ENCODE measurements at places on chromosomes 11 and 22.

- DNase-seq, result peak; percentile 74
These were observed 6.7 kb upstream of the AP1B1 start for GRCh38 chr22:29394931-29395581.

DNA sequence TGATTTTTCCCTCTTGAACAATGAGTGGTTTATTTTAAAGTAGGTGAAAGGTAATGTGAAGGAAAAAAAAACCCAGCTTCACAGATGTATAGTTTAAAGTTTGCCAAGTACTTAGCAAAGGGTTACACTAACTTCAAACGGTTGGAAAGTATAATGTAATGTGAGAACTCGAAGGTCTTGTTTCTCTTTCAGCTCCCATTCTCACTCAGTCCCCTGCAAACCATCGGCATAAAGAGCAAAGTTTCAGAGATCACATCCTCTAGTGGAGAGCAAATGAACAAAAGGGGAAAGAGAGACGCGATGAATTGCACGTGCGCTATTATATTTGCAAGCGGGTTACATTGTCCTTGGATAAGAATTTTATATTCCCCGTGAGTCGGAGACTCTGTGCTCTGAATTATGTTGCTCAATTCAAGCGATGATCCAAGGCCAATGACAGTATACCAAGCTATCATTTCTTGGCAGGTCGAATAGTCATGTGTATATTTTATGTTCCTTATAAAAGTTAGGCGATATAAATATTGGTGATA is 37.6 kb upstream of the BIRC3 start:
- DNase-seq, result no peak

GRCh38 chr11:128841461-128842072 is 25.5 kb downstream of the KCNJ1 start:
- peak; percentile 20 for DNase-seq

DNA sequence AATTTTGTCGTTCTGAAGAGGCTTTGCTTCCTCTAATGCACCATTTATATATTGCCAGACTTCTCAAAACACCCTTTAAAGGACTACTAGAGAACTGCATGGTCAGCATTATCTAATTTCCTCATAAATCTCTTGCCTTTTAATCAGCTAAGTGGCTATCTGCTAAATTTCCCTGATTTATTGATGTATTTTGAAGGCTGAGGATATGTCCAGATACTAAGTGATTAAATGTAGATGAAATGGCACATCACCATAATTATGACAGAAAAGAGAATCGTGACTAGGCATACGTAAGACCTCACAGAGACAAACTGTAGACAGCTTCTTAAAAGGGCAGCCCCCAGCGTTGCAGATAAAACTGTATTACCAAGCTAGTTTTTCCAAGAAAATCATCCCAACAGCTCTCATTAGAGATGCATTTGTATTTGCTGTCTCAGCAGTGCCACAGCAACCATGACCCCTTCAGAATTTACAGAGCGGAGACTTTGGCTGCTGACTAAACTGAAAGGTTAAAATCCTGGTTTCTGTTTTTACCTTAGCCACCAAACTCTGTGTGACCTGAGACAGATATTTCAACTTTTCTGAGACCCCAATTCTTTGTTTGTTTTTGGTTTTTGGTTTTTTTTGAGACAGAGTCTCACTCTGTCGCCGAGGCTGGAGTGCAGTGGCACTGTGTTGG is 67.1 kb upstream of the SLN start:
- DNase-seq, result no peak

GRCh38 chr22:29479417-29480261 is at the start of gene NEFH:
Gene NEFH (plus strand): TSS chr22:29480218. CDS start chr22:29480263, 45 bp downstream.
- no peak for DNase-seq

DNA sequence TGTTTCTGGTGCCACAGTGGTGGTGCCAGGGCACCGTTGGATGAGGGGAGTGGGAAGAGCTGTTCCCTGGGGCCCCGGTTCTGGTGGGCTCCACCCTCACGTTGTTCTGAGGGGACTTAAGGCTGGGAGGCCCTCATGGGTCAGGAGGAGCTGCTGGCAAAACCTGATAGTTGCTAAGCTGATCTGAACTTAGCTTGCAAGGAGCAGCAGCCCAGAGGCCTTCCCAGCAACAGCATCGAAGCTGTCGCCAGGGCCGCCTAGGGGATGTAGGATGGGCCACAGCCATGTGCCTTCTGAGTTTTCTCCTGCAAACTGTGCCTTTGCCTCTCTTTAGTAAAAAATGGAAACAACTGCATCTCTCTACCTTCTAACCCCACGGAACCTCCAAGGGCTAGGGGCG is 240.2 kb downstream of the TBC1D22A start:
- no peak for DNase-seq

DNA sequence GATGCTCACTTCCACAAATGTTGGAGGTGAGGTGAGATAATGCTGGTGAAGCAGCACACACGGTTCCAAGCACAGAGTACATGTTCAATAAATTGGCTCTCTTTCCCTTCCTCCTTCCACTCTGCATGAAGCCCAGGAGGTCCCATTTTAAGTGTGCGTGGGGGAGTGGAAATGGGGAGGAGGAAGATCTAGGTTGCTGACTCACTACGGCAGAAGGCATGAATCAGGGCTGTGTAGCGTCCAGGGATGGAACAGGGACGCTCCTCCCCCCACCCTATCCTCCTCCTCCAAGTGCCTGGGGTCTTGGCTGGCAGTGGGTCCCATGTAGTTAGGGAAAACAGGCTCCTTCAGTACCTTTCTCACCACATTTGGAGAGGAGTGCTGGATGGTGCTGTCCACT is 44.2 kb downstream of the TRIM66 start:
- no peak for DNase-seq

- peak; percentile 77 for DNase-seq
These were observed 22.2 kb upstream of the NAP1L4 start for GRCh38 chr11:3014057-3014938.

DNA sequence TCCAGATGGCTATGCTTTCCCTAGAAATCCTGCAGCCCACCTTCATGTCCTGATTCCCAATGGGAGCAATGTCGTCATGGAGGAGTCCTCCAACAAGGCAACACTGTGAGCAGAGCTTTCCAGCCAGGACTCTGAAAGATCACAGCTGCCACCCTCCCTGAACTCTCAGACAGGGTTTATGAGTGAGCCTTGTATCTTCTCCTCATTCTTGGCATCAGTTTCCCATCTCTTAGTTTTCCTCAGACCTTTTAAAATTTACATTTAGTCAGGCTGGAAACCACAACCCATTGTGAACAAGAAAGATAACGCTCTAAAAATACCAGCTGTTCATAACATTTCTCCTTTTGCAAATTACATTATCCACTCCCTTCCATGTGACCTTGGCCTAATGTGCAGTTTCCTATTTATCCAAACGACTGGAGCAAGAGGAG is 15.6 kb upstream of the LYVE1 start:
- no peak for DNase-seq

- DNase-seq, result no peak
These were observed 65.4 kb upstream of the CHRM4 start for GRCh38 chr11:46457021-46457420.

DNA sequence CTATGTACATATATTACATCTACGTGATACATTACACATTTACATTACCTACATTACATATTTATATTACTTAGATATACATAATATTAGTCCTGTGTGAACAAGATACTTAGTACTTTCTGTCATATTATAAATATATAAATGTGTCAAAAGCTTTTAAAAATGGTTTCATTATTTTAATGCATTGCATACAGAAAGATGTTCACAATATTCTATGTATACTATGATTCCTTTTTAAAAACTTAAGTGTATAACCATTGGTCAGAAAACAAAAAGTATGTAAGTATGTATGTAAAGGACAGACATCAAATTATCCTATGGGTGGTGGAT is 647 bp upstream of the ZW10 start:
- no peak for DNase-seq

GRCh38 chr22:48579043-48579927 is 1248.4 kb downstream of the BRD1 start:
- no peak for DNase-seq

DNA sequence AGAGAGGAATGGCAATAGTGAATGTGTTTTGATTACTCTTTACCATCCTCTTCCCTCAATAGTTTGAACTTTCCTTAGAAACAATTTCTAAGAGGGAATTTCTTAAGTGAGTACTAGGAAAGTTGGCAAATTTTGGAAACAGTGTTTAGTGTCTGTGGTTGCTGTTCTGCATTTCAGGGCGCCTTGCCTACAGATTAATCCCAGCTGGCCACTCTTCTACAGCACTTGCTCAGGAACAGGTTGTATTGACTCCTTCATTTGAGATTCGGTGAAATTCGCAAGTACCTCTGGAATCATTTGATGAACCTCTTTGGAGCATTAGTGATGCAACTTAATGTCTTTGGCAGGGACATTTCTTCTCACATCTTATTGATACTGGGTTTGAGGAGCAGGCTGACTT is 28.3 kb downstream of the JAM3 start:
- DNase-seq, result no peak

DNA sequence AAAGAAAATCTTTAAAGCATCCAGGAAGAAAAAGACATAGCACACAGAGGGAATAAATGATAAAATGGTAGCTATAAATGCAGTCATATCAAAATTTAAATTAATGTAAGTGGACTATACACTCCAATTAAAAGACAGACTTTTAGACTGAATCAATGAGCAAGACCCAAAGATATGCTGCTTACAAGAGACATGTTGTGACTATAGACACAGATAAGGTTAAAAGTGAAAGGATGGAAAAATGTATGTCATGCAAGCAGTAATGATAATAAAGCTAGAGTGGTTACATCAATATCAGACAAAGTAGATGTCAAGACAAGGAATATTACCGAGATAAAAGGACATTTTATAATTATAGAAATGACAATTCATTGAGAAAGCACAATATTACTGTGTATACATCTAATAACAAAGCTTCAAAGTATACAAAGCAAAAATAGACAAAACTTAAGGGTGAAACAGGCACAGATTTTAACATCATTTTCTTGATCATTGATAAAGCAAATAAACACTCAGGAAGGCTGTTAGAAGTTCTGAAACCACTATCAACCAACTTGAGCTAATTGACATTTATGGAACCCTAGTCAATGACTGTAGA is 22.8 kb upstream of the MUC5AC start:
- no peak for DNase-seq

- DNase-seq, result no peak
These were observed 190.6 kb upstream of the PLET1 start for GRCh38 chr11:112451250-112451649.

DNA sequence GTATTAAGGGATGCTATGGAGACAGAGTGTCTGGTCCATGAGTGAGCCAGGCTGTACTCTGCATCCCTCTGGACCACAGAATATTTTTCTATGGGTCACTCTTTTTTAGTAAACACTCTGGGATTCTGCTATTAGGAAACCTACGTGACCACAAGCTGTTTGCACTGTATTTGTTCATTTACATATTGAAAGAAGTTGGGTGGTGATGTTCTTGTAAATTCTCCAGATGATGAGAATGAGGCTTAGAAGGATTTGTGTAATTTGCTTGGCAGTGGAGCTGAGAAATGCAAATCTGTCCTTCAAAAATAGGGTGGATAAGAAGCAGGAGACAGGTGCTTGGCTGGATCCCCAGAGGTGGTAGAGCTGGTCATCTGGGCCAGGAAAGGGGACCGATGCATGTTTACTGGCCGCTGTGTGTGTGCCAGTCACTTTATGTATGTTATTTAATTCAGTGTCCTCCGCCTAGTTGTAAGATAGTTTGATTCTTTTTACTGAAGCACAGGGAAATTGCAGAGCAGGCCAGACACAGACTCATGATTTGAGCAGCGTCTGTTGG is 63.7 kb upstream of the HEPHL1 start:
- DNase-seq, result no peak

DNA sequence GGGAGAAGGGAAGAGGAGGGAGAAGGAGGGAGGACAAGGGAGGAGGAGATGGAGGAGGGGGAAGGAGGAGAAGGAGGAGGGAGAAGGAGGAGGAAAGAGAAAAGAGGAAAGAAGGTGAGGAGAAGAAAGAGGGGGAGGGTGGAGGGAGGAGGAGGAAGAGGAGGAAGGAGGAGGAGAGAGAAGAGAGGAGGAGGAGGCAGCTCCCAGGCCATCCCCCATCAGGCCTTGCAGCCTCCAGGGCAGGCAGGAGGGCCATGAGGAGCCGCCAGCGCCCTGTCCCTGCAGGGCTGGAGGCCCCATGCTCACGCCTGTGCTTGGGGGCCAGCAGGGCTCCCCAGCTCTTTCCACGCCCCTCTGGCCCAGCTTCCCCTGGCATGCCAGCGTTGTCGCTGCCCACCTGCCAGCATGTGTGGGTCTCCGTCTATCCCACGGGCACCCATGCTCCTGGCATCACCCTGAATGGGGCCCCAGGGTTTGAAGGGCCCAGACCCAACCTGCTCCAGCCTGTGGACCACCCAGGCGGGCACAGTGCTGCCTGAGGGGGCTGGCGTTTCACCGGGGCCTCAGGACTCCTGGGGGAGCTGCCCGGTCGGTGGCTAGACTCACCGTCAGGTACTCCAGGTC is 5.2 kb downstream of the TSPAN32 start:
- DNase-seq, result no peak

- DNase-seq, result no peak
These were observed 26.5 kb downstream of the ARHGEF17 start for GRCh38 chr11:73334384-73335203.

DNA sequence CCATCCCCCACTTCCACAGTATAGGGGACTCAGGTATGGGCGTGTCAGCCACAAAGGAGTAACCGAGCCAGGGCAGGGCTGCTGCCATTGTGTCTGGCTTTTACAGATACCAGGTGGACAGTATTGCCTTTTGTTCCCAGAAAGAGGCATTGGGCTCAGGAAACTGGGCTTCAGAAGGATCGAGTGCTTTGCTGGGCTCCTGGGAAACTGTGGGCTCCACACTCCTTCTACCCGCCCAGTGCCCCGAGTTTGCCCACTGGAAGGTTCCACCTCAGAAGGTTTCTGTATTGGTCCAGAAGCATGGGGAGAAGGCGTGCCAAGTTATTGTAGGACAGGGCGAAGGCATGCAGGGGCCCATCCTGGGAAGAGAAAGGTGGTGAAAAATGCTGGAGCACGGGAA is 894.4 kb downstream of the TBC1D22A start:
- no peak for DNase-seq

DNA sequence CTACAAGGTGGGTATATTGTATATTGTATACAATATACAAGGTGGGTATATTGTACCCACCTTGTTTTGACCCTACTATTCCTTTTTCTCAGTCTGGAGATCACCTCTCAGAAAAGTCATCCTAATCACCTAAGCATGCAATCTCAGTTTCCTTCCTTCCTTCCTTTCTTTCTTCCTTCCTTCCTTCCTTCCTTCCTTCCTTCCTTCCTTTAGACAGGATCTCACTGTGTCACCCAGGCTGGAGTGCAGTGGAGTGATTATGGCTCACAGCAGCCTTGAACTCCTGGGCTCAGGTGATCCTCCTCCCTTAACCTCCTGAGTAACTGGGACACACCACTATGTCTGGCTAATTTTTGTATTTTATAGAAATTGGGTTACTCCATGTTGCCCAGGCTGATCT is 1.2 kb upstream of the KCNE3 start:
- no peak for DNase-seq

DNA sequence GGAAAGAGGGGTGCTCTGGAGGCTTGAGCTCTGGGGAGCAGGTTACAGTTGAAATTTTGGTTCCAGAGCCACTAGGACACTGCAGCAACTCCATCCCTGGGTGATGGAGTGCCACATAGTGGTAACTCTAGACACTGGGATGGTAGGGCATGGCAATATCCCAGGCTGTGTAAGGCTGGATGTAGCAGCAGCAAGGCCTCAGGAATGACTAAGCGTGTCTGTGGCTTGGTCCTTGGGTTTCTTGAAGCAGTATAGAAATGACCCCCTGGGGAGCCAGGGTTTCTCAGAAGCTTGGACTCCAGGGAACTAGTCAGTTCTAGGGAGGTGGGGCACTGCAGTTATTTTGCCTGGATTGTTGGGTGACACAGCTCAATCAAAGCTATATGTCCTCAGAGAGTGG is 8.1 kb downstream of the MS4A4A start:
- DNase-seq, result no peak

Data from CD4-positive, alpha-beta T cell treated with Interleukin-2 at 100 ng/mL for 4 hours (primary cell).